ENCODE measurements at places on chromosomes 2 and 18.

DNA sequence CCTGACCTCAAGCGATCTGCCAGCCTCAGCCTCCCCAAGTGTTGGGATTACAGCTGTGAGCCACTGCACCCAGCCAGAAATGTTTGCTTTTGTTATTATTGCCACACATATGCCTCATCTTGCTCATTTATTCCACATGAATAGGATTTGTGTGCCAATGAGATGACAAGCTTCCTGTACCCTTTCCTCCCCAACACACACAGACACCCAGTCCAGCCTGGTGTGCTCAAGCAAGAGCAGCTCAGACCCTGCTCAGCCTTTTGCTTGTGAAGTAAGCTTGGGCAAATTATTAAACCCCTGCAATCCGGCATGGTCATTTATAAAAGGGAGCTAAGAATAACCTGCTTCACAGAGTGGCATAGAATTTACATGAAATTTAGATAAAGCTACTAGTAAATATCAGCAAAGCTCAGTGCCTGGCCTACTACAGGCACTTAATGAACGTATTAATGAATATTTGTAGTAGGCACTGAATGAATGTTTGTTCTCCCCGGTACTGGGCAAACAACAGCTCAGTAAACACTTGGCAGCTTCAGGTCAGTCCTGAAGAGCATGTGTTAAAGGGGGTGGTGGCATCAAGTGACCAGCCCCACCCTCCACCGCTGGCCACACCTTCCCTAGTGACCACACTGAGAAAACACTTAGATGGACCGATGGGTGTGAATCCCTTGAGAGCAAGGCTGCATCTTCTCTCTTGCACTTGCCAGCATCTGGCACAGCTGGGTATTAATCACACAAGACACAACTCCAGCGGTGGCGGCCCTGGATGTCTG lies 280.2 kb downstream of the SRBD1 start:
- peak; percentile 95 for DNase-seq

DNA sequence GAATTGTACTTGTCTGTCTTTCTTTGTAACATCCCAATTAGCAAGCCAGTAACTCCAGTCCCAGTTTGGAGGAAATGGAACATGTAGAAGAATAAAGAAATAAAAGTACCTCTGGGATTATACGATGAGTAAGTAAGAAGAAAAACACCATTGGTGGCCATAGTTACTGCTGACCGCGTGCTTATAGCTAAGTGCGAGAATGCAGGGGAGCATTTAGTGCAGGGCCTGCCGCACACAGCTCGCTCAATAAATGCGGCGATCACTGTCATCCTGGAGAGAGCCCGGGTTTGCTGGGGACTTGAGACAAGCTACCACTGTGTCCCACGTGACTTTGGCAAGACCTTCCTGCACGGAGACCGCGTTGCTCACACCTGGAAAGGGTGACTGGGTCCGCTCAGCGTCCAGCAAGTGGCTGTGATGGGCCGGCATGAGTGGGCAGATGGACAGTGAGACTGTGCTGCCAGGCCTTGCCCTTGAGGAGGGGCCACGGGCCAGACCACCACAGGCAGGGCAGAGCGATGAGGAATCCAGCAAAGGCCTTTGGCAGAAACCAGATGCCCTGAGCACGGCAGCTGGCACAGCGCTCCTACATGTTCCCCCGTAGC lies 54.8 kb downstream of the ADI1 start:
- no peak for DNase-seq

DNA sequence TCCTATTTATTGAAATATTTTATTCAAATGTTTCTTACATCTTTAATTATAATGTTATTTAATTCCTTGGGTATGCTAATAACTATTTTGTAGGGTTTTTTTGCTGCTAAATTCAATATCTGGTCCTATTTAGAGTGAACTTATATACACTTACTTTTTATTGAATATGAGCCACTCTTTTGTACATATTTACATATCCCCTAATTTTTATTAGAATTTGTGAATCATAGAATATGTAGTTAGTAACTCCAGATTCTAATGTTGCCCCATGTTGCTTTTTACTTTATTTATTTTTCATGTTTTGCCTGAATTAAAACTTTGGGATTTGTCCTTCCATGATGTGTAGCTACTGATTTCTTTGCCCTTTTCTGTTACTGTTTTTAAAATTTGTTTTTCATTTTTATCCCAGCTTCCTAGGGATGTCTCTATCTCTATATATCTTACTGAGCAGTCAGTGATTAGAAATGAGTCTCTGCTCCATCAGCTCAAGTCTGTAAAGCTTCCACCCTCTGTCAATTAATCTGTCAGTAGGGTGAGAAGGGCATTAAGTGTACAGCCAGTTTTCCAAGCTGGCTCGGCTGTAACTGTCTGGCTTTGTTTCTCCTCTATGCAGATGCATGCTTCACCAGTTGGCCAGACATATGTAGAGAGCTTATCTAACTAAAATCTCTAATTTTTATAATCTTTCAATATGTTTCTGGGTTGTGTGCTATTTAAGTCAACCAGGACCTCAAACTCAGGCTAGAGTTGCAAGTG lies 256.9 kb downstream of the CDH19 start:
- DNase-seq, result no peak

DNA sequence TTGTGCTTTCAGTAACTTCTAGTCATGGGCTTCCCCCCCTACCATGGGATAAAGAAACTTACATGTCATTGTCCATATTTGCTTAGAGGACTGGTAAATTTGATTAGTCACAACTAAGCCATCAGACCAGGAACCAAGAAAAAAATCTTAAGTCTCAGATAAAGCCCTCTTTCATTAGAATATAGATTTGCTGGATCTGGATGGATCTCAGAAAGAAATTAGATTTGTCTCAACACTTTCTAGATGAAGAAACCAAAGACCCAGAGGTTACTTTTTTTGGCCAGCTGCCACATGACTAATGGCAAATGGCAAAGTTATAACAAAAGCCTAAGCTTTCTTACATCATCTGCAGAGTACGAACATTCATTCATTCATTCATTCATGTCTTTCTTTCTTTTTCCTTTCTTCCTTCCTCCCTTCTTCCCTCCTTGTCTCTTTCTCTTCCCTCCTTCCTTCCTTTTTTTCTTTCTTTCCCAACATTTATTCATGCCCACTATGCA lies 60.2 kb downstream of the CDCA7 start:
- DNase-seq, result peak; percentile 52

DNA sequence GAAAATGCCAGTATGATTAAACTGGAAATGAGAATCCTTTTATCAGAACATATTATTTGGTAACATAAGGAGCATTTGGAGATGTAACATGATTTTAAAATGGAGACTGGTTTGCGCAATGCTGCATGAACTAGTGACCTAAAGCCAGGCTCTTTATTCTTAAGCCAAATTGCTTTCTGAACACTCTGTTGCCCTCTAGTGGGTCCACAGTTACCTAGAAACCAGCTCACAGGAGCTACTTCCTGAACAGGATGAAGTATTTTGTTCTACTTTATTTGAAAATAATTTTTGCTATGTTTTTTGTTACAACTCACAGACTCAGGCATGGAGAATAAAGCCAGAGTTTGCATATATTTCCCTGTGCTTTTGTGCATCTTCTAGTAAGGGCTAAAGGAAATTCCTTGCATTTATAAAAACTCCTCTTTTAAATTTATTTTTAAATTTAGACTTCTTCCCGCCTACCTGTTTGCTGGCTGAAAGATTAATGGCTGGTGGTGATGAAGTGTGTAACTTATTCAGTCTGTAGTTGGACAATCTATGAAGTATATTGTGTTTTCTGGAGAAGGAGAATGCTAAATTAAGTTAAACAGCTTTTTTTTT lies 146.7 kb downstream of the PARD3B start:
- peak; percentile 88 for DNase-seq

DNA sequence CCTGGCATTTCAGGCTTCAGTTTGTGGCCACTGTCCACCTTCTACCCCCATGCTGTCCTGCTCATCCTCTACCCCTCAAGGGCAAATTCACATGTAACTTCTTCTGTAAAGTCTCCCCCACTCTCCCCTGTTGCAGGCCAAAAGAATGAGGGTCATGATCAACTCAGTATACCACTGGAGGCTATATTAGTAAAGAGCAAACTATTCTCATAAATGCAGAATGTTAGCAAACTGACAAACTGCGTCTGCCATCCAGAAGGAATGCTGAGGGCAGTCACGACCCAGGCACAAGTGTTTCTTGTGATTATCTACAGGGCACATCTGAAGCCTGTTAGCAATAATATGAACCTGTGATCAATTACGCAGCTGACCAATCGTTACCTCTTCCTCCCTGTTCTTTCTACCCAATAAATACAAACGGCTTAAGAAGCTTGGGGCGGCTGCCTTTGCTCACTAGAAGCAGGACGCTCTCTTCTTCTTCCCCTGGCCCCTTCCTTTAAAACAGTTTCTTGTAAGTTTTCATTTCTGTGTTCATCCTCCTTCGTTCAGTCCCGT lies 58.3 kb downstream of the SEPTIN10 start:
- DNase-seq, result no peak

DNA sequence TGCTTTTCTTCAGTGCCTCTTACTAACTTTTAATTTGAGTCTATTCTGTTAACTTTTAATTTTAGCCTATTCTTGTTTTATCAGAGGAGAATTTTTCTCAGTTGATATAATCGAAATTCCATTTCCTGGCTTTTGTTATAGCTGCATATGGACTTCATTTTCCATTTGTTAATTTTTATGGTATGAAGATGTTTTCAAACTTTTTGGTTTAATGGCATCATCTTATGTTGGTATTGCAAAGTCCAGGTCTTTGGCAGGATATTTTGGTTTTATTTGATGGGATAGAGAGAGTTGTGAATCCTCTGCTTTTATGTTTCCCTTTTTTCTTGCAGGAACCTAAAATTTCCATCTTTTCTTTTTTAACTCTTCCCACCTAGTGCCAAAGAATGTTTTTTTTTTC lies 70.9 kb upstream of the RAPGEF4 start:
- DNase-seq, result peak; percentile 35

DNA sequence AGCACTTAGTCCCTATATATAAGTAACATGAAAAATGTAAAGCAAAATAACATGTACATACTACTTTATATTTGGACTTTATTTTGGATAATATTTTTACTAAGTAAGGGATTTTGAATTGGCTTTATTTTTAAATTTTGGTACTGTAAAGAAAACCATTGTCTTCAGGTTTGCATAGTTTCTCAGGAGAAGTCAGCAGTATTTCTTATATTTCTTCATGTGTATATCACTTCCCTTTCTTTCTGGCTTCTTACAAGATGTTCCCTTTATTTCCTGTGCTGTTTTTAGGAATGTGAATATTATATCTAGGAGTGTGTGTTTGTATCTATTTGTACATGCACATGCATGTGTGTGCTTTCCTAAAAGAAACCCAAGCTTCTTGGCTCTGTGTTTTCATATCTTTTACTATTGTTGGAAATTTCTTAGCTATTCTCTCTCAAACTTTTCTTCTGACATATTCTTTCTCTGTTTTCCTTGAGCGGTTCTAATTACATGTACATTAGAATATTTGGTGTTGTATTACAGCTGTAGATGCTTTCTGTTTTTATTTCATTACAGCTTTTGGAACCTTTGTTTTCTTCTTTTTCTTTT lies 1549.7 kb upstream of the ACVR2A start:
- DNase-seq, result peak; percentile 3

- no peak for DNase-seq
Observed at GRCh38 chr2:159910951-159911350, 112.9 kb upstream of the CD302 start.

DNA sequence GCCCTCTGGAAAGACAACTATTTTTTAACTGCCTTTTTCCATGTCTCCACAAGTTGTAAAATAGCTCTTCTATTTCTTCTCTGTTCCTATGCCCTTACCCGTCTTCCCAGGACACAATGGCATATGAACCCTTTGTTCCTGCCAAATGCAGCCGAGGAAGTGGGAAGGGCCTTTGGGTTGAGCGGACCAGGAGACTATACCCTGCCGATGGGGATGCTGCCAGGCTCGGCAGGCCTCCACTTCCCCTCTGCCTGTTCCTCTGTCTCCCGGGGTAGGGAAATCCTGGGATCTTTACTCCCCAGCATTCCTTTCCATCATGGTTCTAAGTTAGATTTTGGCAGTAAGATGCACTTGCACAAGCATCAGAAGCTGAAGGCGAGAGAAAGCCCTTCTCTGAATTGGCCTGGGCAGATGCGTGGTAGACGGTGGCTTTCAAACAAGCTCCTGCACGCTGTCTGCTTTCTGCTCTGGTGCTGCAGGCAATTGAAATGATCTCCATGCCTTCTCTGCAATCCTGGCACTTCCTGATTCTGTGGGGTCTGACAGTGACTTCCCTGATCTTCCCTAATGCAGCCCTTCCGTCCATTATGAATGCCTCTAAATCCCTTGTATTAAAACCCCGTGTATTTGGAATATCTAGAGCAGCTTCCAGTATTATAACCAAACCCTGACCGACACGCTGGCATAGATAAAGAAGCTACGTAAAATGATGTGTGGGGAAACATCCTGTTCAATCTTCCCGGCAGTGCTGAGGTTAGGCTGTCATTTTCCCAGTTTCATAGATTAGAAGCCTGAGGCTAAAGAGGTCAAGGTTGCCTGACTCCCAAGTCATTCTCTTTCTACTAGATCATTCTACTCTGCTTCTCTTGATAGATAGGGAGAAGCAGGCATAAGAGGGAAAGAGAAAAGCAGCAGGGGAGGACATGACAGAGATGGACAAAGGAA lies 69.8 kb downstream of the MCFD2 start:
- peak; percentile 32 for DNase-seq

GRCh38 chr2:215540658-215541057 lies 104.8 kb upstream of the FN1 start:
- DNase-seq, result peak; percentile 90

DNA sequence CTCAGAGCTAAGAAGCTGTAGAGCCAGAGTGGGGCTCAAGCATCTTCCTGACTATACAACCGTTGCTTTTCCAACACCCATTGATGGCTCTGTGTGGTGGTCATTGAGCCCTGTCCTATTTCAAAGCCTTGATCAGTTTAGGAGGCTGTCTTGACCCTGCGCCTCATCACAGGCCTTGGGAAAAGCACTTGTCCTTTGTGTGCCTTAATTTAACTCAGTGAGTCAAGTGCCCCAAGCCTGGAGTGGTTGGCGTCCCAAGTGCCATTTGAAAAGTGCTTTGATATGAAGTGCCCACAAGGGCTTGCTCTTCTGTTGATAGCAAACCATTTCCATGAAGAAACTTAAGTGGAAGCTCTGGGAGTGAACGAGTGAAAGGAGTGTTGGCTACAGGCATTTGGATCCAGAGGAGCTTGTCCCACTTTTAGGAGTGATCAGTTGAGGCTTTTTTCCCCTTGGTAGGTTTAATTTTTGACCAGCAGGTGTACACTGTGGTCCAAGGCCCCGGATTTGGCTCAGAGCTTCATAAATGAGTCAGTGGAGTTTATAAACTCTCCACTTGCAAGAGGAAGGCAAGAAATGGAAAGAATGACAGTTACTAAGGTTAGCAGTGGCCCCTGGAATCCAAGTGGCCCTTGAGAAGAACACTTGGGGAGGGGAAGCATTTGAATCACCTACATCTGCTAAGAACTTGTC lies 50.3 kb downstream of the ACTR2 start:
- DNase-seq, result no peak

GRCh38 chr2:3465844-3466481 lies 53.4 kb downstream of the ADI1 start:
- peak; percentile 88 for DNase-seq

GRCh38 chr18:73948084-73948483 lies 199.6 kb downstream of the FBXO15 start:
- DNase-seq, result no peak
